ENCODE measurements at places on chromosomes 13 and 19.

- peak; percentile 10 for DNase-seq
Observed at GRCh38 chr13:24692561-24692960, 12.4 kb downstream of the ATP12A start.

- peak; percentile 86 for DNase-seq
Observed at GRCh38 chr19:15584541-15585115, 30.4 kb upstream of the CYP4F8 start.

GRCh38 chr19:18541258-18541991 lies 1.9 kb downstream of the FKBP8 start:
- no peak for DNase-seq

DNA sequence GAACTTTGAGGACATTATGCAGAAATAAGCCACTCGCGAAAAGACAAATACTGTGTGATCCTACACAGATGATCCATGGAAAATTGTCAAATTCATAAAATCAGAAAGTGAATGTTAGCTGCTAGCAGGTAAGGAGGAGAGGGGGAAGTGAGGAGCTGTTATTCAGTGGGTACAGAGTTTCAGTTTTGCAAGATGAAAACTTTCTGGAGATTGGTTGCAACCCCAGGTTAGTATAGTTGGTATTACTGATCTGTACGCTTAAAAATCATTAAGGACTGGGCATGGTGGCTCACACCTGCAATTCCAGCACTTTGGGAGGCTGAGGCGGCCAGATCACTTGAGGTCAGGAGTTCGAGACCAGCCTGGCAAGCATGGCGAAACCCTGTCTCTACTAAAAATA lies 17.9 kb downstream of the ZNF101 start:
- no peak for DNase-seq

GRCh38 chr13:26502826-26503225 lies 54.7 kb upstream of the WASF3 start:
- DNase-seq, result peak; percentile 73

DNA sequence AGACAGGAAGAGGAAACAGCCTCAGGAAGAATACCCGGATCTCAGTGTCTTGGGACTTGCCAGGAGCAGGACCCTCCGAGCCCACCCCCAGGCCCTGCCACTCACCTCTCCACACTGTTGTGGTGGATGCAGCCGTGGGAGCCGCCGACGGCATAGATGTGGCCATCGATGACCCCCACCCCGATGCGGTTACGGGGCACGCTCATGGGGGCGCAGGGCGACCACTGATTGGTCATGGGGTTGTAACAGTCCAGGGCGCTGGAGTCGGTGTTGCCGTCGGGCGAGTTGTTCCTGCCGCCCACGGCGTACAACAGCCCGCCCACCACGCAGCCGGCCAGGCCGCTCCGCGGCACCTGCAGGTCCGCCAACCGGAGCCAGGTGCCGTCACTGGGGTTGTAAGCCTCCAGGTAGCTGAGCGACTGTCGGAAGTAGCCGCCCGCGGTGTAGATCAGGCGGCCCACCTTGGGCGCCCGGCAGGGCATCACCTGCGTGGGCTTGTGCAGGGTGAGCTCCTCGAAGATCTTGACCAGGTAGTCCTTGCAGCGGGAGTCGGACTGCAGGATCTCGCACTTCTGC lies 11.6 kb downstream of the KEAP1 start:
- DNase-seq, result no peak

GRCh38 chr19:13425151-13425550 lies 81.1 kb downstream of the CACNA1A start:
- no peak for DNase-seq

GRCh38 chr19:5131031-5131505 lies 162.2 kb downstream of the KDM4B start:
- DNase-seq, result no peak

- no peak for DNase-seq
Observed at GRCh38 chr19:12723381-12723640, 421 bp downstream of the TNPO2 start.

GRCh38 chr19:15555759-15556633 lies 47.7 kb downstream of the CYP4F22 start:
- peak; percentile 98 for DNase-seq

GRCh38 chr13:43996221-43996620 lies 116.5 kb downstream of the LACC1 start:
- no peak for DNase-seq

GRCh38 chr19:19206938-19207337 lies 3.7 kb upstream of the NR2C2AP start:
- DNase-seq, result no peak

GRCh38 chr19:1360126-1360817 lies 23.4 kb upstream of the NDUFS7 start:
- DNase-seq, result no peak

- DNase-seq, result no peak
Observed at GRCh38 chr13:23473221-23473620, 39.7 kb upstream of the SACS start.

GRCh38 chr13:110538632-110539031 lies 22.9 kb downstream of the RAB20 start:
- DNase-seq, result no peak

DNA sequence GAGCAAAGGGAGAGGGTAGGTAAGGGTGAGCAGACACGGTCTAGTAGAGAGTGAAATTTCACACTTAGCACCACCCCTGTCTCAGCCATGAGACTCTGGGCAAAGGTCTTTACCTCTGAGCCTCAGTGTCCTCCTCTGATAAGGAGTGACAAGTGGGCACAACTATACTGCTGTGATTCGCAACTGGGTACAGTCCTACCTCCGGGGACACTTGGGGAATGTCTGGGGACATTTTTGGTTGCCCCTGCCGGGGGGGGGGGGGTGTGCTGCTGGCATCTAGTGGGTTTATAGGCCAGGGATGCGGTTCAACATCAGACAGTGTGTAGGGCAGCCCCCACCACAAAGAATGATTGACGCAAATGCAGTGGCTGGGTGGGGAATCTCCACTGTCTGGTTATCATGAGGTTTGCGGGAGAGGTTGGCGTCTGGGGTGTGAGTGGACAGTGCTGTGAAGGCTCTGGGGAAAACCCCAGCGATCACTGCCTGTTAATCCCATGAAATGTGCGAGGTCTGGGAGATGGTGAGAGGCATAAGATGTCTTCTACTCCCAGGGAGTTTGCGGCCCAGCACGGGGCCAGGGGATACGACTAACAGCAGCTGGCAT lies 4.3 kb downstream of the NACC1 start:
- no peak for DNase-seq

- DNase-seq, result no peak
Observed at GRCh38 chr13:81988567-81988966, 1647.6 kb upstream of the SPRY2 start.

GRCh38 chr19:4369109-4369887 lies 25.9 kb downstream of the MPND start:
- DNase-seq, result peak; percentile 65

GRCh38 chr13:64453831-64454230 lies 2776.3 kb downstream of the PCDH9 start:
- DNase-seq, result no peak

DNA sequence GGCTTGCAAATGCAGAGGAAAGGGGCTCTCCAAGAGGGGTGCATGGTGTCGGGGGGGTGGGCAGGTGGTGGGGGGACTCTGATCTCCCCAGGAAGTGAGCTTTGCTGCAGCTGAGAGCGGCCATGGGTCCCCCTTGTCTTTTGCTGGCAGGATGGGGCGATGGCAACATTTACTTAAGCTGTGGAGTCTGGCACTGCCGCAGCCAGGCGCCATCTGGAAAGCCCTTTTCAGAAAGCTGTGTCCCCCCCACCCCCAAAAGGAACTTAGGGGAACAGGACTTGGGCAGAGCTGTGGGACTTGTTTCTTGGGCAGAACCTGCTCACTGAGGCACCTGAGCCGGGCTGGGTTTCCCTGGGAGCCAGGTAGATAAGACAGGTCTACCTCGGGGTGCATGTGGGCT lies 80.7 kb downstream of the ZNF536 start:
- DNase-seq, result no peak

DNA sequence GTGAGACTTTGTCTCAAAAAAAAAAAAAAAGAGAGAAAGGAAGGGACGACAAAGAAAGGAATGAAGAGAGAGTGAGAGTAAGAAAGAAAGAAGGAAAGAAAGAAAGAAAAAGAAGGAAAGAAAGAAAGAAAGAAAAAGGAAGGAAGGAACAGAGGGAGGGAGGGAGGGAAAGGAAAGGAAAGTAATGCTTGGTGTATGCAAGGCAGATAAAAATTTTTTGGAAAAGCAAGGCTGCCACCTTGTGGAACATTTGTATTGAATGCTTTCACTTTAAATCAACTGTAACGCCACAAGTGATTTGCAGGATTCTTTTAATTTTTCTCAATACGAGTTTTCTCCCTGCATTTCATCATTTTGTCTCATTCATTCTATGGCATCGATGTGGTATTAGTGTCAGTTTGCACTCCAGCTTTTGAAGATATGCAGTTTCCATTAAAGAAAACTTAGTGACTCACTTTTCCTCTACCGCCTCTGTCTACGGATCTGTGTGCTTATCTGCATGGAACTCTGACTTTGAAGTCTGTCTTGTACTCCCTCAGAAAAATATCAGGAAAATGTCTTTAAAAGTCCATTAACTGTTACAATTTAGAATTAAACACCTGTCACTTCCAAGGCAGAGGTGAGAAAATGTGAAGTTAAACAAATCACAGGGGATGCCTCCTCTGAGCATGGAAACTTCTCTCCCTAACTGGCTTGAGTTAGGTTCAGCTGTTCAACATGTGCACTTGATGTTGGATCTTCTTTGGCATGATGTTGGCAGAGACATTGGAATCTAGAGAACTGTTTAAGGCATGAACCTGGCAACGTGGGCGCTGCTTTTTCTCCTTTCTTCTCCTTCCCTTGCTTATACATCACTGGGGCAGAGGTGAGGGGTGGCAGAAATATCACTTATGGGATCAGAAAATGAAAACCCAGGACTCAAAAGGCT lies 20.0 kb upstream of the ZDHHC20 start:
- peak; percentile 45 for DNase-seq

DNA sequence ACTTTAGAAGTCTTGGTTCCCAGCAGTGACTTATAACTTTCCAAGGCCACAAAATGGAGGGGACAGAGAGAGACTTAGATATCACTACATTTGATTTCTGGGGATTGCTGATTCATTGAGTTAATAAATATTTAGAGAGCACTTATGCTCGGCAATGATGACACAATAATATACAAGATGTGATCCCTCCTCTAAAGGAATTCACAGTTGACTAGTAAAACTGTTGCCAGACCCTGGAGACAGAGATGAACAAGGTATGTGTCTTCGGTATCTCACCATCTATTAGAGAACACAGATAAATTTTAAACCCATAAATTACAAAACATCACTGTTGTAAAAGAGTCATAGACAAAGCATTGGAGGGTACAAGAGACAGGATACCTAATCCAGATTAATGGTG lies 437.5 kb downstream of the FOXO1 start:
- DNase-seq, result no peak

DNA sequence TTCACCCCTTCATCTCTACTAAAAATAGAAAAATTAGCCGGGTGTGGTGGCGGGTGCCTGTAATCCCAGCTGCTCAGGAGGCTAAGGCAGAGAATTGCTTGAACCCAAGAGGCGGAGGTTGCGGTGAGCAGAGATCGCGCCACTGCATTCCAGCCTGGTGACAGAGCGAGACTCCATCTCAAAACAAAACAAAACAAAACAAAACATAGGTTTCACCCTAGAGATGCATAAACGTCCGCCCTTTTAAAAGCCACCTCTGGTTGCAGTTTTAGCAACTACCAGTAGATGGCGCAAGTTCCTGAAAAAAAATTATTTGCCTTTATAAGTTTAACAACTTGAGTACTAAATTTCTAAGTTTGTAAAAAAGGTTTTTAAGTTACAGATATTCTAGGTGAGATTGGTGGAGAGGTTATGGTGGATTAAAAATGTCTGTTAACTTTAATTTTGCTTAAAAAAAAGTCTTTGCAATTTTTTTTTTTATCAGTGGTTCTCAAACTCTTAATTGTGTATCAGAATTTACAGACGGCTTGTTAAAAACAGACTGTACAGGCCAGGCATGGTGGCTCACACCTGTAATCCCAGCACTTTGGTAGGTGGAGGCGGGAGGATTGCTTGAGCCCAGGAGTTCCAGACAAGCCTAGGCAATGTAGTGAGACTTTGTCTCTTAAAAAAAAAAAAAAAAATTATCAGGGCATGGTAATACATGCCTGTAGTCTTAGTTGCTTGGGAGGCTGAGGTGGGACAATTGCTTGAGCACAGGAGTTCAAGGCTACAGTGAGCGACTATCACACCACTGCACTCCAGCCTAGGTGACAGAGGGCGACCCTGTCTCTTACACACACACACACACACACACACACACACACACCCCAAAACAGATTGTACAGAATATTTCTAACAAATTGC lies 42.1 kb downstream of the NAA16 start:
- DNase-seq, result peak; percentile 6

GRCh38 chr19:43780706-43781525 lies at the start of gene KCNN4:
Gene KCNN4, minus strand, starts transcription at chr19:43780973. Its CDS starts 112 bp downstream, at chr19:43780861.
- peak; percentile 88 for DNase-seq

DNA sequence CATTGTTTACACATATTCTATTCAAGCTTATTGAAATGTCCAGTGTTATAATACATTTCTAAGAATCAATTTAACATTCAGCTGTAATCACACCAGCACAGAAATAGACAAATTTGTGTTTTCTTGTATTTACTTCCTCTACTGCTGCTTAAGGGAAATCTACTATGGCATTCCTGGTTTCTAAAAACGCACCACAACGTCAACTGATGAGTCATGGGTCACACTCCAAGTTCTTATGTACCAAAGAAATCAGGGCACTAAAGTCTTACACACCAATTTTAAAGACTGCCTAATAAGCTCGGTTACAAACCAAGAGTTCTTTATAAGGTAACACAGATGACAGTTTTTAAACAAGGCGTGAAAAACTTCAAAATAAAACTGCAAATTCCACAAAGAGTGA lies 13.2 kb downstream of the LNX2 start:
- DNase-seq, result peak; percentile 31

- DNase-seq, result no peak
Observed at GRCh38 chr13:109606520-109606919, 179.9 kb downstream of the IRS2 start.

DNA sequence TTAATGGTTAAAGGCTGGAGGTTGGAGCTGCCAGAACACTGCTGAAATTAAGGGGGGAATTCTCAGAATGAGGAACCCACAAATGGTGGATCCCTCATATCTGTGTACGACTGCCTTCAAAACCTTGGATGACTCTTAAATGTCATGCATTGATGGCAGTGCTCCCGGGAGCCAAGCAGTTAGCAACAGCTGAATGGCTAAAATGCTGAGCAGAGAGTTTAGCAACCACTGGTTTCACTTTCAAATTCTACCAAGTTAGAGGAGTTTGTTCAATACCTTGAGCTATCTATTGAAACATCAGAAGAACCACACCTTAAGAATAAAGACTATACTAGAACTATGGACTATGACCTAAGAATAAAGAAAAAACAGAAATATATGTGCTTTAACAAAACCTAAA lies 41.4 kb downstream of the UQCRFS1 start:
- DNase-seq, result no peak

Data from Daoy (cell line).